ENCODE measurements at places on chromosomes 12 and 14. TPM values are rescaled to one million over a fixed set of nuclear protein-coding genes. Genes with fewer than 3 reads are reported as not detected.

Gene MLXIP
- 44.4 TPM for total RNA-seq

Gene MAP3K9
- total RNA-seq, result 28.0 TPM

Gene RNASE3
- total RNA-seq, result not detected

Gene SERPINA9
- total RNA-seq, result not detected

Gene SPTB
- total RNA-seq, result 2.8 TPM

Data from WTC11 (cell line).